ENCODE measurements at places on chromosomes 16 and 17.

DNA sequence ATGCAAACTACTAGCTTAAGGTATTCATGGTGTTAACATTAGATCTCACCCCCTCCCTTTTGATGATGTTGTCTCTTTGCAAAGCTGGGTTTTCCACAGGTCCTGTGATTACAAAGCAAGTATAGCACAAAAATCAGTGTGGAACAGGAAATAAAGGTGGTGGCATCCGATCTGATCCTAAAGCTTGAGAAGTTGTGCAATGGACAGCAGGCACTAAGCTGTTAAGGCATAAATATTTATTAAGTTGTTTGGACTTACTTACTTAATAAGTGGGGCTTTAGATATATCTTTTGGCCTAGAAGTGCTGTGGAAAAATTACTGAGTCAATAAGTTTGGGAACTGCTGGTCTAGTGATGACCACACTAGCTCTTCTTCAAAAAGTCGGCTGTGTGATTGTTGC lies 5.0 kb downstream of the GLP2R start:
- DNase-seq, result no peak

- no peak for DNase-seq
These were observed 11.7 kb upstream of the ST6GALNAC2 start for GRCh38 chr17:76597156-76598003.

- DNase-seq, result peak; percentile 69
These were observed 185.0 kb downstream of the TANC2 start for GRCh38 chr17:63150994-63151464.

- peak; percentile 17 for DNase-seq
These were observed 48.6 kb downstream of the ABCA8 start for GRCh38 chr17:68906638-68907037.
